ENCODE measurements at places on chromosomes 2 and 18. TPM values are rescaled to one million over a fixed set of nuclear protein-coding genes. Genes with fewer than 3 reads are reported as not detected.

DNA sequence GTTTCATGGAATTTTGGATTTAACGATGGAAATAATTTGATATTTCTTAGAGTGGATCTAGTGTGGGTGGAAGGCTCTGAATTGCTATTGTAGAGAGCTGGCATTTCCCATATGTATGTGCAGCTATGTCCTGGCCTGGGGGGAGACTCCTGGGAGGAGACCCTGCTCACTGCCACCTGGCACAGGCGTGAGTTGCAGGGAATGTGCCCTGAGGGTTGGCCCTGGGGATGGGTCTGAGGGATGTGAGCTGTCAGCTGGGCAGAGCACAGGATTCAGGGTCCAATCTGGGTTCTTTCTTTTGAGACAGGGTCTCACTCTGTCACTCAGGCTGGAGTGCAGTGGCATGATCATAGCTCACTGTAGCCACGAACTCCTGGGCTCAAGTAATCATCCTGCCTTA is 120.2 kb downstream of the CLIP4 start:
- H3K27ac ChIP-seq = no peak overlapping the region
- DNase-seq = peak; percentile 24
- H3K4me1 ChIP-seq = no peaks in the 10 kb centered on the region
- no peaks in the 10 kb centered on the region for H3K27me3 ChIP-seq

DNA sequence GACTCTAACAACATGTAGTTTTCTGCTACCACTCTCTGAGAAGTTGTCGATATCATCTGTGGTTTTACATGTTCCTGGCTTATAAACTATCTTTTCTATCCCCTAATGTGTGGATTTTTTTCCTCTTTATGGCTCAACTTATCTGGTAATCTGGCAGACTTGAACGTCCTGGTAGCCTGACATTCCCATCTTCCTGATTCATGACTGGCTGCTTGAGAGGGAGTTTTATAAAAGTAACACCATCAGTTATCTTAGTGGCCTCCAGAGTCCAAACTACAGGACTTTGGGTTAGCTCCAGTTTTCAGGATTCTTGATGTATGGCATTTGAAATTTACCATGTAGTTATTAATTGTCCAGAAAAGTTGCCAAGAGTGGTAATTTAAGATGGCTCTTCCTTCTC is 174.0 kb upstream of the GULP1 start:
- H3K4me3 ChIP-seq = no peak overlapping the region
- no peak for DNase-seq
- H3K27me3 ChIP-seq = no peaks in the 10 kb centered on the region
- no peaks in the 10 kb centered on the region for H3K36me3 ChIP-seq
- no peaks in the 10 kb centered on the region for H3K4me1 ChIP-seq

SH3RF3 gene
- 9.4 TPM for total RNA-seq

DNA sequence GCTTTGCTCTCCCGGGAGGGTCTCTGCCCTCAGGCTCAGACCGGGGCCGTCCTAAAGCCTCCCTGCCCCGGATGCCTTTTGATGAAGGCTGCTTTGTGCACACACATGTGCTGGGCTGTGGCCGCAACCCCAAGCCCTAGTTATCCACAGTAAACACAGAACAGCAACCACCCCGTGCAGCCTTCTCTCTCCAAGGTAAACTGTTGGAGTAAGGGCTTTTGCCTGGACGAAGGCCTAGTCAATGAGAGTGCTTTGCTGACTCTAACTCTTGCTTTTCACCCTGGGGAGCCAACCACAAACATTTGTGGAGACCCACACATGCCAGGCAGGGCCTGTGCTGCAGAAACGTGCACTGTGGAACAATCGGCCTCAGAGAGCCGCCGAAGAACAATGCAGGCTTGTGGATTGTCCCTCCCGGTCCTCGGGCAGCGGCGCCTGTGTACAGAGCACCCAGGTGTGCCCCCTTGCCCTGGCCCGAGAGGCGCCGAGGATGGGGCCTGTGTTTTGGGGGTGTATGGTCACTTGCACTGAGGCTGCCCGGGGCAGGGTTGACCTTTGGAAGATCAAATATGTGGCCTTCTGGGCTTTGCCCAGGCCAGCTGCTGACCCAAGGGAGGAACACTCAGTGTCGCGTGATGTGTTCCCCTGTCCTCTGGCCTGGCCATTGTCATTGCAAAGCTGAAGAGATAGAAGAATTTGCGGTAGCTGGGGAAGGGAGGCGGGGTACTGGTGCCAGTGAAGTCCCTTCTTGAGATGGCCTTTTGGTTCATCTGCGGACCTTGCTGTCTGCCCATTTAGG is 37.0 kb downstream of the CTIF start:
- H3K27me3 ChIP-seq = no peaks in the 10 kb centered on the region
- H3K27ac ChIP-seq = peak overlapping the region; percentile 49
- no peak for DNase-seq
- H3K4me3 ChIP-seq = no peak overlapping the region

LDLRAD4 gene
- total RNA-seq = 17.4 TPM

- H3K4me1 ChIP-seq = no peaks in the 10 kb centered on the region
- no peak for DNase-seq
- H3K4me3 ChIP-seq = no peak overlapping the region
- peaks cover 15% of the 10 kb centered on the region for H3K36me3 ChIP-seq
- no peak overlapping the region for H3K27ac ChIP-seq
Observed at GRCh38 chr18:34871435-34871834, 161.3 kb downstream of the DTNA start.

GRCh38 chr2:109331081-109331480 is 202.1 kb downstream of the SH3RF3 start:
- no peaks in the 10 kb centered on the region for H3K27me3 ChIP-seq
- peak overlapping the region; percentile 61 for H3K27ac ChIP-seq
- no peaks in the 10 kb centered on the region for H3K36me3 ChIP-seq
- DNase-seq = no peak

DNA sequence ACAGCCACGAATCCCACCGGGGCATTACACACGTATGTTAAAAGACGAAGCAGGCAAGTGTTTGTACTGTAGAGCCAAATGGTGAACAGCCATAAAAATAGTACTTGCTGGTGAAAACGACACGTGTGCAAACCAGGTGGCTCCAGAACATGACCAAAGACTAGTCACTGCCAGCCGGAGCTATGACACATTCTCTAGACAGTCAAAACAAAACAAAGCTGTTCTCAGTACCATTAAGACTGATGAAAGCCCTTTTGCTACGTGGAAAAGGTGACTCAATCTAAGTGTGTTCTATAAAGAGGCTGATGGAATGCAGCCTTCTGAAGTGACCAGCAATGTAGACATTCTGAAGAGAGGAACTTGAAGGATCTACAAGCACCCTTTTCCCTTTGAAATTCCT is 367.7 kb upstream of the NETO1 start:
- no peaks in the 10 kb centered on the region for H3K36me3 ChIP-seq
- no peaks in the 10 kb centered on the region for H3K27me3 ChIP-seq
- no peaks in the 10 kb centered on the region for H3K4me1 ChIP-seq
- no peak overlapping the region for H3K27ac ChIP-seq
- H3K4me3 ChIP-seq = no peak overlapping the region

TGFA gene
- not detected for total RNA-seq

PHLPP1 gene
- total RNA-seq = 18.6 TPM

DNA sequence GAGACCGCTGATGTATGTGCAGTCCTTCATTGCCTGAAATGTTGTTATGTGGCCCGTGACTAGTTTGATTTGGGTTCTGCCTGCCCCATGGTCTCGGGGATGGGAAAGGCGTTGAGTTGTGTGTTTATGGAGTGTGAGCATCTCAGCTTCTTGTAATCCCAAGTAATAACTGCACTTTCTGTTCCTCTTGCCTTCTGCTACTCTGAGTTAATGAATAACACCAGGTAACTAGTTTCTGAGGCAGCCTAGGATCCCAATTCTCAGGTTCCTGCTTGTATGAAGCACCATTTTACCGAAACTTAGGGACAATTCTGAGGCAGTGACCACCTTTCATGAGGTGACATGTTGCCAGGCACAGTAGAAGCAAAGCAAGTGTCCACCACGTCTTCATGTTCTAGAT is 170.0 kb downstream of the ALK start:
- H3K27ac ChIP-seq = no peak overlapping the region
- no peak overlapping the region for H3K4me3 ChIP-seq
- no peak for DNase-seq
- H3K27me3 ChIP-seq = no peaks in the 10 kb centered on the region
- H3K36me3 ChIP-seq = no peaks in the 10 kb centered on the region

- H3K4me1 ChIP-seq = no peaks in the 10 kb centered on the region
- H3K27me3 ChIP-seq = no peaks in the 10 kb centered on the region
- no peaks in the 10 kb centered on the region for H3K36me3 ChIP-seq
- H3K4me3 ChIP-seq = no peak overlapping the region
- no peak overlapping the region for H3K27ac ChIP-seq
- no peak for DNase-seq
Observed at GRCh38 chr2:8252997-8253694, 428.7 kb upstream of the ID2 start.

ARHGEF4 gene
- total RNA-seq = 15.8 TPM

DNA sequence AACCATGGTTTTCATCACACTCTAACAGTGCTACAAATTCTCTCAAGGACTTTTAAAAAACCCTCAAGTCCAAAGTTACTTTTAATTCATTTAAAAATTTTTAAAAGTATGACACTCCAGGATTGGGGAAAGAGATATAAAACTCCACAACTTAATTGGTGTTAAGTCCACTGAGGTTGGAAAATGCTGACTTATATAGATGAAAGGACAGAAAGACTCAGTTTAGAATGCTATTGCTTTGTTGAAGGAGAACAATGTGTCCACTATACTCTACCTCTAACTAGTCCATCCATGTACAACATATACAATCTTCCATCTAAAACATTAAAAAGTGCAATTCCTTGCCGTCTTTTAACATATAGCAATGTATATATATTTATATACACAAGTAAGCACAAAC is 41.2 kb downstream of the CABYR start:
- H3K4me1 ChIP-seq = no peaks in the 10 kb centered on the region
- DNase-seq = no peak
- H3K36me3 ChIP-seq = no peaks in the 10 kb centered on the region

- H3K4me1 ChIP-seq = peaks cover 6% of the 10 kb centered on the region
- no peaks in the 10 kb centered on the region for H3K27me3 ChIP-seq
- DNase-seq = no peak
- H3K36me3 ChIP-seq = no peaks in the 10 kb centered on the region
- H3K4me3 ChIP-seq = no peak overlapping the region
Observed at GRCh38 chr2:207471261-207471660, 58.5 kb upstream of the CREB1 start.

LYPD6B gene
- total RNA-seq = not detected

- DNase-seq = no peak
- H3K4me1 ChIP-seq = no peaks in the 10 kb centered on the region
- no peaks in the 10 kb centered on the region for H3K27me3 ChIP-seq
- no peak overlapping the region for H3K27ac ChIP-seq
Observed at GRCh38 chr18:31721601-31722000, 37.2 kb upstream of the B4GALT6 start.

DNA sequence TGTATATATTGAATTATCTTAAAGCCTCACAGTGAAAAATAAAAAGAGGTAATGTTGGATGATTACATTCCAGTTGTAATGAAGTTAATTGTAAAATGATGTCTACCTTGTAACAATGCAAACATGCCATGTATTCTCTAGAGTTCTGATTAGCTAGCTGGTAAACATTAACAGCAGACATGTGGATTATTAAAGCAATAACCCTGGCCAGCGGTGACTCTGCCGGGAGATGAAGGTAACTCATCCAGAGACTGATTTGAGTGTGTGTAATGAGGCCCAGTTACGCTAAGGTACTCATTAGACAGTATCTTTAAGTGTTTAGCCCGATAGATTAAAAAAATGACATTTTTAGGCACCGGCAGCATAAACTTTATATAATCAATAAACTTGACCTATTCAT is 79.6 kb upstream of the REV1 start:
- no peaks in the 10 kb centered on the region for H3K27me3 ChIP-seq
- peaks cover 4% of the 10 kb centered on the region for H3K36me3 ChIP-seq
- DNase-seq = no peak
- no peak overlapping the region for H3K27ac ChIP-seq

- no peaks in the 10 kb centered on the region for H3K27me3 ChIP-seq
- peaks cover 28% of the 10 kb centered on the region for H3K36me3 ChIP-seq
- no peak for DNase-seq
- no peak overlapping the region for H3K4me3 ChIP-seq
- no peaks in the 10 kb centered on the region for H3K4me1 ChIP-seq
Observed at GRCh38 chr18:59446012-59446411, 86.9 kb upstream of the LMAN1 start.

UNC80 gene
- 1.8 TPM for total RNA-seq

- H3K27ac ChIP-seq = no peak overlapping the region
- H3K4me3 ChIP-seq = no peak overlapping the region
- H3K4me1 ChIP-seq = no peaks in the 10 kb centered on the region
- no peaks in the 10 kb centered on the region for H3K36me3 ChIP-seq
- H3K27me3 ChIP-seq = no peaks in the 10 kb centered on the region
- DNase-seq = no peak
Observed at GRCh38 chr18:29191263-29191662, 1014.3 kb upstream of the CDH2 start.

ANKRD29 gene
- 6.5 TPM for total RNA-seq

DNA sequence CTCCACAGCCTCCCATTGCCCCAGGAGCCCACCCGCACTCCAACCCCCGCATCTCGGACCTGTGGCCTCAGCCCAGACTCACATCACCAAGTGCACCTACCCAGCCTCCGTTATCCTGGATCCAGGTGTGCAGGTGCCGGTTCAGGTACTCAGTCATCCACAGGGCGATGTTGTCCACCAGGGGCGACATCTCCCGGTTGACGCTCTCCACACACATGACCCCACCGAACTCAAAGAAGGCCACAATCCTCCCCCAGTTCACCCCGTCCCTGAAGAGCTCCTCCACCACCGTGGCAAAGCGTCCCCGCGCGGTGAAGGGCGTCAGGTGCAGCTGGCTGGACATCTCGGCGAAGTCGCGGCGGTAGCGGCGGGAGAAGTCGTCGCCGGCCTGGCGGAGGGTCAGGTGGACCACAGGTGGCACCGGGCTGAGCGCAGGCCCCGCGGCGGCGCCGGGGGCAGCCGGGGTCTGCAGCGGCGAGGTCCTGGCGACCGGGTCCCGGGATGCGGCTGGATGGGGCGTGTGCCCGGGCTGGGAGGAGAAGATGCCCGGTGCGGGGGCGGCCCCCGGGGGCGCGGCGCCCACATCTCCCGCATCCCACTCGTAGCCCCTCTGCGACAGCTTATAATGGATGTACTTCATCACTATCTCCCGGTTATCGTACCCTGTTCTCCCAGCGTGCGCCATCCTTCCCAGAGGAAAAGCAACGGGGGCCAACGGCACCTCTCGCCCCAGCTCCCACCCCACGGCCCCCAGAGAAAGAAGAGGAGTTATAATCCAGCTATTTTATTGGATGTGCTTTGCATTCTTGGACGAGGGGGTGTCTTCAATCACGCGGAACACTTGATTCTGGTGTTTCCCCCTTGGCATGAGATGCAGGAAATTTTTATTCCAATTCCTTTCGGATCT is 1.3 kb downstream of the BCL2 start:
- H3K27me3 ChIP-seq = no peaks in the 10 kb centered on the region
- H3K4me3 ChIP-seq = peak overlapping the region; percentile 73
- H3K36me3 ChIP-seq = no peaks in the 10 kb centered on the region
- peaks cover 20% of the 10 kb centered on the region for H3K4me1 ChIP-seq

CHCHD5 gene
- total RNA-seq = 36.4 TPM

- no peak overlapping the region for H3K27ac ChIP-seq
- no peak overlapping the region for H3K4me3 ChIP-seq
- H3K36me3 ChIP-seq = no peaks in the 10 kb centered on the region
- no peaks in the 10 kb centered on the region for H3K27me3 ChIP-seq
- no peak for DNase-seq
Observed at GRCh38 chr2:127465258-127465657, 47.0 kb downstream of the PROC start.

SLC5A7 gene
- 1.9 TPM for total RNA-seq

- H3K27ac ChIP-seq = no peak overlapping the region
- no peaks in the 10 kb centered on the region for H3K4me1 ChIP-seq
- DNase-seq = no peak
- H3K36me3 ChIP-seq = no peaks in the 10 kb centered on the region
- no peak overlapping the region for H3K4me3 ChIP-seq
Observed at GRCh38 chr2:62201307-62201706, 5.4 kb downstream of the B3GNT2 start.

Data from sigmoid colon (tissue), 7 donors.